ENCODE measurements at places on chromosomes 1 and 21.

DNA sequence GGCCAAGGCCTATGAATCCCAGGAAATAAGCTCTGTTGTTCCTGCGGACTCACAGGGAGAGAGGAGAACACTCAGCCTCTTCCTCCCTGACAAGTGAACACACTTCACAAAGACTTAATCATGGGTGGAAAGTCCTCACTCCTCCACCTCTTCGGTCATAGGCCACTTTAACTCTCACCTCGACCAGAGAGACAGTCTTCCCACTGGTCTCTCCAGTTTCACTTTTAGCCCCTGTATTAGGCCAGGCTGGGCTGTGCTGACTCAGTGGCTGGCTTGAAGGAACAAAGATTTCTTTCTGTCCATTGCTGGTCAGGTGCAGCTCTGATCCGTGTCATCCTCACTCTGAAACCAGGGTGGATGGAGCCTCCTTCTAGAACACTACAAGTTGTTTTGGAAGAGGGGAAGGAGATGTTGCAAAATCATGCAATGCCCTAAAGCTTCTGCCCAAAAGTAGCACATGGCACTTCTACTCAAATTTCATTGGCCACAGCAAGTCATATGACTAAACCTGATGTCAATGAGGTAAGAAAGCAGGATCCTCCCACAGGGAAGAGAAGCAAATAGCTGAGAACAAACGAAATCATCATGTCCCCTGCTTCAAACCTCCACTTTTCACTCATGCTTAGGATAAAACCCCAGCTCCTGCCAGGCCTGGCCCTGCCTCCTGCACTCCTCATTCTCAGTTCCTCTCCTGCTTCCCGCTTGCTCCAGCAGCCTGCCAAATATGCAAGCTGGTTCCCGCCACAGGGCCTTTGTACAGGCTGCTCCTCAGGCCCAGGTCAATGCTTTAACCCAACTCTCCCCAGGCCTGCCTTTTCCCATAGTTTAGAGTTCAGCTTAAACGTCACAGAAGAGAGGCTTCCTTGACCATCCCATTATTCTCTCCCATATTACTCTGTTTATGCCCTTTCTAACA lies 150.5 kb upstream of the RUNX3 start:
- DNase-seq = peak; percentile 97

GRCh38 chr1:117572546-117572945 lies 33.3 kb upstream of the TENT5C start:
- DNase-seq = peak; percentile 81

- no peak for DNase-seq
Measured at GRCh38 chr1:25672763-25673409, 56.3 kb downstream of the MAN1C1 start.

- DNase-seq = no peak
Measured at GRCh38 chr1:147252540-147252939, 10.1 kb downstream of the CHD1L start.

DNA sequence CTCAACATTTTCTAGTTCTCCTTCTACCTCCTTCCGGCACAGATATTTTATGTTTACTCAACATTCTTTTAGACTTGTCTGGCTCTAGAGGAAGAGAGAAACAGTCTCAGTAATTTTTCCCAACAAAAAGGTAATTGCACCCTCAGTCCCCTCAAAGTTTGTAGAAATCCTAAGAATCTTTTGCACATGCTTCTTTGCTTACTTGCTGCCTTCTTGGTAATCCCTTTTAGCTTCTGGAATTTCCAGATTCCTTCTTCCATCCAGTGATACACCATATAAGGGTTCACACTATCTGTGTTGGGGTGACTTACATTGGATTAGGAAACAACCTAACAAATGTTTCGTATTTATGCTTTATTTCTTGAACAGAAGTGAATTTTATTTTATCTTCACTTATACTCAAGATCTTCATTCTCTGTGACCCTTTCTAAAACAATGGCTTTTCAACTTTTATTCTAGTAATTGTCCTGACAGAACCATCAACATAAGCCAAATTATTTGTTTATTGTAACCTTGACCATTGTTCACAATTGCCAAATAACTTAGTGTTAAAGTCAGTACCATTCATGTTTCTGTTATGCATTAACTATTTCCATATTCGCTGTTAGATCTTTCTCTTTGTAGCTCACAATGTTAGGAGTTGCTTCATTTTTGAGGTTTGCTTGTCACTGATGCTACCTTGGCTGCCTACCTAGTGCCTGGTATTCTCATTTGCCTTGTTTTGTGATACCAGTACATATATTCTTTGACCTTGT lies 238.1 kb downstream of the HMCN1 start:
- no peak for DNase-seq

GRCh38 chr1:40877698-40878097 lies 15.5 kb upstream of the CITED4 start:
- peak; percentile 47 for DNase-seq

GRCh38 chr21:46052703-46053651 lies 44.9 kb upstream of the COL6A2 start:
- DNase-seq = peak; percentile 15

GRCh38 chr1:35288761-35289160 lies 20.3 kb downstream of the ZMYM4 start:
- DNase-seq = no peak

DNA sequence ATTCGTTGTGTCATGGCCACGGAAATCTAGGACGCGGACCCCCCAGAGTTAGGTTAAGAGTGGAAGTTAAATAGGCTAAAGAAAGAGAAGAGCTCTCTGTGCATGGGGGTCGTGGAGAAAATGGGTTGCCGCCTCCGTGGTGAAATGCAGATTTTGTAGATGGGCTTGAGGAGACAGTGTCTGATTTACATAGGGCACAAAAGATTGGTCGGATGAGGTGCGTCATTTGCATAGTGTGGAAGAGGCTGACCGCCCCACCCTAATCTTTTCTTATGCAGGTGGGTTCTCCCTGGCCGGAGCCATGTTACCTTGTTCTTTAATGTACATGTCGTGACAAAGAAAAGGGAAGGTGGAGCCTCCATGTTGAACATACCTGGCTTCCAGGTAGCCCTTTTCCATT lies 14.3 kb upstream of the SLC5A9 start:
- DNase-seq = no peak

- DNase-seq = peak; percentile 75
Measured at GRCh38 chr1:24321697-24322469, 2.7 kb downstream of the GRHL3 start.

DNA sequence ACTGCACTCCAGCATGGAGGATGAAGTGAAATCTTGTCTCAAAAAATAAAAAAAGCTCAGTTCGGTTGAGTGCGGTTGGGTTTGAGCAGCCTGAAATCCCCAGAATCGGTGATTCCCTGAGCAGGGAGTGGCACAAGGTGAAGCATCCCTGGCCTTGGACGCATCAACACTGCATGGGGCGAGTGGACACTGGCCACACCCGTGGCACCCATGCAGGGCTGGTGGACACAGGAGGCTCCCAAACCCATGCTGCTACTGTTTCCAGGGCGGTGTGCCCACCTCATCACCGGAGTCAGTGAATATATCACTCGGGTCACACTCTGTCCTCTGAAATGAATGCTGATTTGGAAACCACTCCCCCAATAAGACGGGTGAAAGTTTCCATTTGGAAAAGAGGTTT lies 53.4 kb upstream of the ACTRT2 start:
- no peak for DNase-seq

GRCh38 chr1:1430992-1431844 lies 4.3 kb upstream of the VWA1 start:
- no peak for DNase-seq

DNA sequence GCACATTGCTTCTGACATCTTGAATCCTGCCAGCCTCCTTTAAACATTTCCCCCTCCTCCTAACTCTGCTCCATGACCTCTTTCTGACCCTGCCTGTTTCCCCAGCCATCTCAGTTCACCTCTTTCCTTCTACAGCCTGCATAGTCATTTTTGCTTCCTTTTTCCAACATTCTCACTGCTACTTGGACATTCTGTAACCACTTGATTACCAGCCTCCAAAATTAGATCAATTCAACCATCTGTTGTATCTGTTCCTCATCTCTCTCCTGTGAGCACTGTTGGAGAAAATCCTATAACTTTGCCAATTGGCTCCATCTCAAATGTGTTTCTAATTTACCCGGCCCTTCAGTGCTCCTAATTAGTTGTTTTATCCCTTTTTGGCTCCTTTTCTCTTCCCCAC lies 27.5 kb upstream of the GPR88 start:
- DNase-seq = peak; percentile 92

DNA sequence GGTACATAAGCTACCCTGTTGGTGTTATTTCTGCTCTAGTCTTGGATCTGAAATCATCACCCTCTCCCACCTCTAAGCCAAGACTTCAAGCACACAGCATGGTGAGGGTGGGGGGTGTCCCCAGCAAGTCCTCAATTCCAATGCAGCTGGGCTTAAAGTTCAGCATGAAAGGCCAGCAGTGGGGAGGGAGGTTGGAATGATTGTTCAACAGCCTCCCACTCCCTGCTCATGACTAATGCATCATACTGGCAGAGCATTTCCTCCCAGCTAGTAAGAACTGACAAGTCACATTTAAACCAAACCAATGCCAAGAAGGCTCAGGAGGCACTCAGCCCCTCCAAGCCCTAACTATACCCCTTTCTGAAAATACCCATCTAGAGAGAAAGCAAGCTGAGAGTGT lies 50.1 kb downstream of the TIAM1 start:
- DNase-seq = no peak

GRCh38 chr21:37878946-37879660 lies 37.2 kb downstream of the KCNJ6 start:
- DNase-seq = no peak

GRCh38 chr1:236090741-236091147 lies 25.9 kb upstream of the NID1 start:
- DNase-seq = no peak

DNA sequence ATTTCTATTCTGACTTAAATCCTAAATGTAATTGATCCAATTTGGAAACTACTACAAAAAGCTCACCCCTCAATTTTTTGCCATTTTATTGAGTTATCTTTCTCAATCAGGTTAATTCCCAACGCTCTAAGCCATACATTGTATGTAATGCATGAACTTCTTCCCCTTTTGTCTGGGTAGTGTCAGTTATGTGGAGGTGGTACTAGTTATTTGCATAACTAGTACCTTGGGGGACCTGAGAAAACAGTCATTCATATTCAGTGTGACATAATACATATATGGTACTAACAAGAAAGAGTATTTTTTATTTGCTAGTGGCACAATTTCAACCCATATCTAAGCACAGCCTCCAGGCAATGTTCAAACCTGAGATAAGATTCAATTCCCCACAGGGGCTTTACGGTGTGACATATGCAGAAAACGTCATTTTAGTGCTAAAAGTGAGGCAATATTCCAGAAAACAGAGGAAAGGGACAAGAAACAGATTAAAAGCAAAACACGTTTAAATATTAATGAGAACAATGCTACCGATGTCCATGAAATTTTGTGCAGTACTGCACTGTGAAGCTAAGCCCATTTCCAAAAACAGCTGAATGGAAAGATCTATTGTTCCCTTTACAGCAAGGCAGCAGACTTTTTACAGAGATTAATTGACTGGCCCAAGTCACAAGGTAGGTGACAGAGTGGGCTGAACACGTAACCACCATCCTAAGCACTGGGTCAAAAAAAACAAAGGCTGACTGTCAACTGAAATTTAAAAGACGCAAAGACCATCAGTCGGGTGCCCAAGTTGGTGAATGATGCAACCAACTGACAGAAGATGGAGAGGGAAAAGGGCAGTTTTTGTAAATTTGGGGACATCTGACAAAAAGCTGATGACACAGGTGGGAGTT lies 1.4 kb downstream of the HLCS start:
- DNase-seq = no peak

- DNase-seq = no peak
Measured at GRCh38 chr1:93659822-93660503, 21.7 kb downstream of the BCAR3 start.

- no peak for DNase-seq
Measured at GRCh38 chr1:27518808-27519207, 28.8 kb upstream of the WASF2 start.

DNA sequence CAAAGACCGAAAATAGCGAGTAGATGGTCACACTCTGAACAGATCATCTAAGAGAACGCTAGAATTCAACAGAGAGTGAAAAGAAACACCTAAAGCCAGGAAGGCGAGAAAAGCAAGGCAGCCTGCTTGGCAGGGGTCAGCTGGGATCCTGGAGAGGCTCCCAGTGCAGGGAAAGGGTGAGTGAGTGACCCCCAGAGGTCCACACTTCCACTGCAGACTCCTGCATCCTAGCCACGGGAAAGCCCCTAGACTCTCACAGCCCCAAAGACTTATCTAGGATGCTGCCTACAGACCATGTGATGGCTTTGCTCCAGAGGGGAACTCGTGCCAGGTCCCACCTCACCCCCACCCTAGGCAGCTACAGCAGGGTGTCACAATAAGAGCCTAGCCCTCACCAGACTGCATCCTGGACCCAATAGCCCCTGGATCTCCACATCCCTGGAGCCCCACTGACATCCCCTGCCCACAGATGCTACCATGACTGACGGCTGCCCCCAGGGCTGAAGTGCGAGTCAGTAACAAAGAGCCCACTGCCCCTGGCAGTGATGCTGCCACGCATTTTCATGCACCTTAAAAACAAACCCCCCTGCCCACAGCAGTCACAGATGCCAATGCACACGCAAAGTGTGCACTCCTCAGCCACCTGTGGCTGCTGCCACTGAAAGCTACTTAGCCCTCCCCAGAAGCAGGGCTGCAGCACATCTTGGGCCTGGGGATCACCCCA lies 62.2 kb downstream of the PSMG1 start:
- DNase-seq = no peak

- DNase-seq = no peak
Measured at GRCh38 chr1:205998457-205999241, 4.5 kb downstream of the RAB7B start.

- DNase-seq = no peak
Measured at GRCh38 chr21:32916522-32917099, 109.1 kb upstream of the OLIG2 start.

GRCh38 chr1:118978914-118979701 lies 9.0 kb downstream of the TBX15 start:
- no peak for DNase-seq

DNA sequence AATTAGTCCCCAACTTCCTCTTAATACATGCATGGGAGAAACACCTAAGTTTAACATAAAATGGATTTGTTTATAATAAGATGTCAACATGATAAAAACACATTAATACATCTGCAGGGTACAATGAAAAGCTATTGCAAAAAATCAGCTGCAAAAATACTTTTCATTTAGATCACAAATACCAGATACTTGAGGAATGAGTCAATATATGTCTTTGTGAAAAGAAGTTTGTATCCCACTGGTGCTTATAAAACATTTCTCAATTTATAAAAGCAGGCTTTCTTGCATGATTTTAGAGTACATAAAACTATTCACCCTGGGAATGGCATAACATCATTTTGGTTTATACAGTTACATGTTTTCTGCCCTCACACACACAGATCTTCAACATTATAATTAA lies 18.6 kb upstream of the PRKAA2 start:
- no peak for DNase-seq

- DNase-seq = peak; percentile 74
Measured at GRCh38 chr1:167720965-167721616, 691 bp upstream of the MPZL1 start.

GRCh38 chr1:93471911-93472310 lies 24.0 kb downstream of the FNBP1L start:
- DNase-seq = no peak

DNA sequence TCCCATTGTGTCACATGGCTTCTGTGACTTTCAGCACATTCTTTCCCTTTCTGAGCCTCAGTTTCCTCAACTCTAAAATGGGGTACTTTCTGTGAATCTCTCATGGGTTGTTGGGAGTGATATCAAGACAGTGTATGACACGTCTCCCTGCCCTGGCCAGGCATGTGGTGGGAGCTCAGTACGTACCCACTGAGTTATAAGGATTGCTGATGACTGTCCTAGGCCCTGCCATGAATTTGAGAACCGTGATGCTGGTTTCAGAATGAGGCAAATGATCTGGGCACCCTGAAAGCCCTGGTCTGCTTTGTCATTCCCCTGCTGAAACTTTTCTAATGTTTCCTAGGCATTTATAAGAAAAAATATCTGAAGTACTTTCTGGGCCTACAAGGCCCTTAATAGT lies 3.6 kb downstream of the ZNF362 start:
- no peak for DNase-seq

Data from MV-4-11 (cell line).